A673 (cell line): ENCODE measurements at places on chromosomes 12 and 14. TPM values are rescaled to one million over a fixed set of nuclear protein-coding genes. Genes with fewer than 3 reads are reported as not detected.

- no peak for DNase-seq
Observed at GRCh38 chr12:130700492-130701401, 15.4 kb downstream of the RIMBP2 start.

- no peak for DNase-seq
Observed at GRCh38 chr14:59425322-59425935, 39.8 kb downstream of the GPR135 start.

GRCh38 chr14:64061706-64062105 lies 208.9 kb downstream of the SYNE2 start:
- DNase-seq: no peak

GRCh38 chr14:77248666-77249065 lies 22.3 kb downstream of the NGB start:
- DNase-seq: no peak

- peak; percentile 31 for DNase-seq
Observed at GRCh38 chr14:74614508-74615495, 2.8 kb upstream of the LTBP2 start.

DNA sequence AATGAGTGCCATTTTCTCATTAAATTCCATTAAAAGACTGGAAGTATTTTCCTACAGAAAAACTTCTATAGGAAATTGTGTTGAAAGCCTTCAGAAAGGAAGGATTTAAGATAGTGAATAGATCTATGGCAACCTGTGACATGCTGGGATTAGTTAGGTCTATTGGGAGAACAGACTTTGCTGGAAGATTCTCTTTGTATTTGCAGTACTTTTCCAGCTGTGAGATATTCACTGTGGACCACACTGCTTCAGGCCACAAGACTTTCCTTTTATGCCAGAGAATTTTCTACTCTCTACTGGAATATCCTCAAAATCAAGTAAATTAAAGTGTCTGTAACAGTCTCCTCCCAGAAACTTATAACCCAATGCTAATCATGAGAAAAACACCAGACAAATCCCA lies 136.2 kb downstream of the MYRFL start:
- no peak for DNase-seq

GRCh38 chr12:89523843-89524540 lies 604 bp downstream of the GALNT4 start:
- no peak for DNase-seq

Gene CNTN1
- total RNA-seq: 0.90 and 1.5 TPM in 2 replicates

Gene TMEM132C
- not detected in 2 replicates for total RNA-seq
